ENCODE measurements at places on chromosomes 4 and X.

DNA sequence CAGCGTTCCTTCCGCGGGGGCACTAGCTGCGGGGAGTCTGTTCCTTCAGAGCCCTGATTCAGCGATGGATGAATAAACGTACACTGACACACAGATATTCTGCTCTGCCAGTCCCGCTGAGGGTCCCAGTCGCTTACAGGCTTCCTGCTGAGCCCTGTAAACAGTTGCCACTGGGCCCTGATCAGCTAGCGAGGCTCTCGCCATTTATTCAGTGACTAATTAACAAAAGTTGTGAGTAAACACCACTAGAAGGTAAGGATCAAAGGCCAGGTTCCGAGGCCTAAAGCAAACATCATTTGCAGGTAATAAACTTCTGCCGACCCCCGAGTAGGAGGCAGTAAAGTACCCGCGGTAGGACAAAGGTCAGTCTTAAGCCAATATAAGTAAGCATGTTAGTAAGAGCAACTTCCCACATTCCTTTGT lies 442.6 kb upstream of the GALNT7 start:
- DNase-seq = peak; percentile 33

- DNase-seq = no peak
Measured at GRCh38 chr4:7861440-7861881, 78.2 kb downstream of the AFAP1 start.

DNA sequence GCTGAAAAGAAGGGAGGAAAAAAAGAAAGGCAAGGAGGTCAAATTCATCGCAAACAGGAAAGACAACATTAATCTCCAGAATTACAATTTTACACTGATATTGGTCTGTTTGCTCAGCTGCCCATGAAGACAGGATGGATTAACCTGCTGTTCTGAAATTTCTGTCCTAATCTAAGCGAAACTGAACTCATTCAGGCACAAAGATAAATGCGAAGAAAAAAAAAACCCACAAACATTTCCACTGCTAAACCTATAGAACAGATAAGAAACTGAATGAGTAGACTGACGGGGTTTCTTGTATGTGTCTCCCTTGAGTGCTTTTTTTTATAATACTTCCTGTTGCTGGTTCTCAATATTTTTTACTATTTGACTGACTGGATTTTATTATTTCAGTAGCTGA lies 251.8 kb upstream of the FTHL17 start:
- no peak for DNase-seq

DNA sequence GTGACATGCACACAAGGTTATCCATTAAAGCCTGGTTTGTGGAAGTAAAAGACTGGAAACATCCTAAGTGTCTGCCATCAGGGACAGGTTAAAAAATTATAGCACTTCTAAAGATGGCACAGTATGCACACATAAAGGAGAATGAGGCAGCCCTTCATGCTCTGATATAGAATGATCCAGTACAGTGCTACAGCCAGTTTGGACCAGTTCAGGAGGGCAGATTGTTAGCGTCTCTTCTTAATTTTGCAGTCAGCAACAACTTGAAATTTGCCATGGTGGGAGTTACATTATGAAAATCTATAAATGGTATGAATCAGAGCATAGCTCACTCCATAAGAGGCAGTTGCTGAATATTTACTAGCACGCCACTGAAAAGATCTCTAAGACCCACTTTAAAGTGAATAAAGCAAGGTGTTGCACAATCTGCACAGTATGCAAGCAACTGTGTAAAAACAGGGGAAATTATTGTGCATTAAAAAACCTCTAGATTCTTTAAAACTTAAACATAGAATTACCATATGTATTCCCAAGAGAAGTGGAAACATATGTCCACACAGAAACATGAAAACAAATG lies 20.3 kb upstream of the SOD3 start:
- no peak for DNase-seq

DNA sequence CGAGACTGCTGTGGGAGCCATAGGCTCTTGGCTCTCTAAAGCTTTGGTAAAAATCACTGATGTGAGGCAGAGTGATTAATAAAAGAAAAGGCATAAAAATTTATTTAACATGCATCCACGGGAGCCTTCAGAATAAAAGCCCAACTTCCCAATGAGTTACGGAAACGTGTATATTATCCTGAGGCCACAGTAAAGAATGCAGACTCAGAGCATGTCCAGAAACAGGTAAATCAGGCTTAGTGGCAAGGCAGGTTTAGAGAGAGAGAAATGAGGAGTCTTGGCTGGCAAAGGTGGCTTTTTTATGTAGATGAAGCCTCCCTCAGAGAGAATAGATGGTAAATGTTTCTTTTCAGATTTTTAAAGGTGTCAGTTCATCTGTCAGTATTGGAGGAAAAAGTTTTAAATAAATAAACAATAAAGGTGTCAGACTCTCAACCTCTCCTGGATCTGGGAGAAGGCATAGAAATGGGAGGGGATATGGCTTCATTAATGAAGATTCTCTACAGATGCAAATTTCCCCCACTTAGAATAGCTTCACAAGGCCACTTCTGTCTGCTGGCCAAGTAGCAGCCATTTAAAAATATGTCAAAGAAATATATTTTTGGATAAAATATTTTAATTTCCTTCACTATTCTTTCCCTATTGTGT lies 24.0 kb downstream of the C4orf51 start:
- no peak for DNase-seq

DNA sequence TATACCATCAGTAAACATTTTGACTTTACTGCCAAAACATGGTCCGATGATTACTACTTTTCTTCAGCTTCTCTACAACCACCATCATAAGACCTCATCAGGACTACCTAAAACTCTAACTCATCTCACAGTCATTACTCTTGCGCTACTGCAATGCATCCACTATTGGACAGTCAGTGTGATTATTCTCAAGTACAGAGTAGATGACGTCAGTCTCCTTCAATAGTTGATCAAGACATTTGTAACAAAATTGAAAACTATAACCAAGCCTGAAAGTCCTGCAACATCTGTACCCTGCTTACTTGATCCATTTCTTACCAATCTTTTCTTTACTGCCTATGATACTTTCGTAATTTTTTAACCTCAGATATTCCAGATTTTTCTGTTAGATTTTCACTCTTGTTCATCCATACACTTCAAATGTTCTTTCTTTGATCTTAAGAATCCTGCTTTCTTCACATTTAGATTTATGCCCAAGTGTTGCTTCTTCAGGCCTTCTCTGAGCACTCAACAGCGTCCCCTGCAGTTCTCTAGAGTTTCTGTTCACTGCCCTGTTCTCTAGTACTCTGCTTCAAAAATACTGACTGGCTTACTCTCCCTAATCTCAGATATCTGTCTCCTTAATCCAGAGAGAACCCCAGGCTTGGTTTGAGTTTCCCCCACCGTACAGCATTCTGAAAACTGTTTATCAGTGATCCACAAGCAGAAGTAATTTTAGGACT lies 1517.6 kb downstream of the STIM2 start:
- DNase-seq = no peak

GRCh38 chr4:169098969-169099690 lies 89.1 kb upstream of the CBR4 start:
- no peak for DNase-seq

- DNase-seq = no peak
Measured at GRCh38 chr4:186192066-186192612, 772 bp downstream of the CYP4V2 start.

GRCh38 chrX:103586314-103586646 lies 965 bp downstream of the TCEAL4 start:
- no peak for DNase-seq

- DNase-seq = no peak
Measured at GRCh38 chrX:67624325-67624724, 80.5 kb downstream of the AR start.

GRCh38 chr4:87697272-87697671 lies 47.2 kb downstream of the DMP1 start:
- no peak for DNase-seq

- DNase-seq = no peak
Measured at GRCh38 chrX:117996918-117997480, 119.6 kb downstream of the KLHL13 start.

- no peak for DNase-seq
Measured at GRCh38 chrX:74248889-74249288, 55.1 kb upstream of the ZCCHC13 start.

- no peak for DNase-seq
Measured at GRCh38 chr4:15897577-15897976, 41.0 kb downstream of the FGFBP1 start.

- DNase-seq = no peak
Measured at GRCh38 chr4:167233685-167234315, 494 bp downstream of the SPOCK3 start.

- no peak for DNase-seq
Measured at GRCh38 chr4:75189711-75190335, 256.9 kb downstream of the PARM1 start.

DNA sequence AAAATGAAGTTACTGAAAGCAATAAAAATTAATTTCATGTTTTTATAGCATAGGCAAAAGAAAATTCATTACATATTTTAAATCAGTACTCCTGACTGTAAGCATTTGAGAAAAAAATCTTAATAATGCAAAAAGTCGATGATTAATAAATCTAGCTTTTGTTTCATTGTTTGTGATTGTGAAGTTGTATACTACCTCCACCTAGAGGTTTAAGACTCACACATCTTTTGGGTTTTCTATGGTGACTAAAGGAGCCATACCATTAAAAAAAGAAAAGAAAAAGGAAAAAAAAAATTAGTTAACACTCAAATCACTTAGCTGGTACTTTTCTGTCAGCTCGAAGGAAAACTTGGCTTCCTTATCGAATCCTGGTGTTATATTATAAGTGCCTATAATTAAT lies 2.0 kb downstream of the GABRA2 start:
- no peak for DNase-seq

GRCh38 chr4:123452616-123453015 lies 56.0 kb downstream of the SPRY1 start:
- no peak for DNase-seq

DNA sequence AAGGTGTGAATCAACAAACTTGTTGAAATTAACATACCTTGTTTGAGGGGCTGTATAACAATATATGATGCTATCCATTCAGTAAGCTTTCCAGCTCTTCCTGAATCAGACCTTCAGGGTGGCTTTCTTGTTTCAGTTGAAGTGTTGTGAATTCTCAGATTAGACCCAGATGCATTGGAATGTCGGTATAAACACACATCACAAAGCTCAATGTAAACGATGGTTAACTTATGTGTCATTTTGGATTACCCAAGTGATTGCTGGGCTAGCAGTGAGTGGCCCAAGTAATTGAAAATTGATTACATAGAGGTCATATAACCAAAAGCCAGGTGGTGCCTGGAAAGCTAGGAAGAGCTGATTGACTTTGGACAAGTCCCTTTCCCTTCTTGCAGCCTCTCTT lies 115.0 kb downstream of the SHROOM4 start:
- no peak for DNase-seq

DNA sequence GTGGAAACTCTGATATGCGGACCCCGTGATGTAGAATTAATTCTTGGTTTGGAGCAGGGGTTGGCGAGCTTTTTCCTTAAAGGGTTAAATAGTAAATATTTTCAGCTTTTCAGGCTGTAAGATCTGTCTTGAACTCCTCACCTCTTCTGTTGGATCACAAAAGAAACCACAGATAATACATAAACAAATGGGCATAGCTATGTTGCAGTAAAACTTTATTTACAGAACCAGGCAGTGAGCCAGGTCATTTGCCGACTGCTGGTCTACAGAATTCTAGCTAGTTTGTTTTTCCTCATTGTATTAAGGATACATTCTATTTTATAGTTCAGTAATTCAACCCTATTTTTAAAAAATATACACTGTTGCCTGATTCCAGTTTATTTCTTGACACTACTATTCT lies 116.6 kb downstream of the PAPSS1 start:
- no peak for DNase-seq

- no peak for DNase-seq
Measured at GRCh38 chrX:1443496-1444075, 9.1 kb downstream of the ASMTL start.

GRCh38 chrX:118062817-118063615 lies 53.6 kb downstream of the KLHL13 start:
- no peak for DNase-seq

- DNase-seq = no peak
Measured at GRCh38 chr4:14125375-14126129, 498.0 kb upstream of the BOD1L1 start.

DNA sequence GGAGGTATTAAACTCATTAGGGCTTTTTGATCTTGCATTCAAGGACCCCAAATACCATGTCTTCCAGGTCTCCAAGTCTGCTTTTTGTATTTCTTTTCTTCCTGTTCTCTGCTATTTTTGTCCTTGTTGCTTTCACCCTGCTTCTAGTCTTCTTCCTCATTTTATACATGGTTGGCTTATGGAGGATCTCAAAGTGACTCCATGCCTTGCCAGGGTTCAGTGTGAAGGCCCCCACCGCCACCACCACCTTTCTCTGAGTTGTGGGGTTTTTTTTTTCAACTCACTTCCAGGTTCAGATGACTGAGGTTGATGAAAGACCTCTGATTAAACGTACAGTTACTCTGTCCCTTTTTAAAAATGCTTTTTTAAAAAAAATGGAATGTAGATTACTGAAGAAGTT lies 96.3 kb downstream of the MAML3 start:
- DNase-seq = no peak

DNA sequence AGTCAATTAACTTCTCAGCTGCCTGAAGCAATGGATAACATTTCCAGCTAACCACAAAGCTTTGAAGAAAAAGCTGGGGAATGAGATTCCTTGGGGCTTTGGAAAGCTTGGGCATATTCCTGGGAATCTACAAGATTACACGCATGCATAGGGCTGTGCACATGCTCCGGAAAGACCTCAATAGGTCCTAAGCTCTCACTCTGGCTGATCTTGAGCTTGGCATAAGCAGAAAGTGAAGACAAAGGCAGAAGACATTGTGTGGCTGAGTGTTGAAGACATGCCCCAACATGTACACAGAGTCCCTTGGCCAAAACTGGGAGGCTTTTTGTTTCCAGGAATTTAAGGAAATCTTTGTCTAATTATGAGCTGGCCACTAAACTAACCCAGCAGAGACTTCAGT lies 31.2 kb downstream of the ATG4A start:
- DNase-seq = no peak

DNA sequence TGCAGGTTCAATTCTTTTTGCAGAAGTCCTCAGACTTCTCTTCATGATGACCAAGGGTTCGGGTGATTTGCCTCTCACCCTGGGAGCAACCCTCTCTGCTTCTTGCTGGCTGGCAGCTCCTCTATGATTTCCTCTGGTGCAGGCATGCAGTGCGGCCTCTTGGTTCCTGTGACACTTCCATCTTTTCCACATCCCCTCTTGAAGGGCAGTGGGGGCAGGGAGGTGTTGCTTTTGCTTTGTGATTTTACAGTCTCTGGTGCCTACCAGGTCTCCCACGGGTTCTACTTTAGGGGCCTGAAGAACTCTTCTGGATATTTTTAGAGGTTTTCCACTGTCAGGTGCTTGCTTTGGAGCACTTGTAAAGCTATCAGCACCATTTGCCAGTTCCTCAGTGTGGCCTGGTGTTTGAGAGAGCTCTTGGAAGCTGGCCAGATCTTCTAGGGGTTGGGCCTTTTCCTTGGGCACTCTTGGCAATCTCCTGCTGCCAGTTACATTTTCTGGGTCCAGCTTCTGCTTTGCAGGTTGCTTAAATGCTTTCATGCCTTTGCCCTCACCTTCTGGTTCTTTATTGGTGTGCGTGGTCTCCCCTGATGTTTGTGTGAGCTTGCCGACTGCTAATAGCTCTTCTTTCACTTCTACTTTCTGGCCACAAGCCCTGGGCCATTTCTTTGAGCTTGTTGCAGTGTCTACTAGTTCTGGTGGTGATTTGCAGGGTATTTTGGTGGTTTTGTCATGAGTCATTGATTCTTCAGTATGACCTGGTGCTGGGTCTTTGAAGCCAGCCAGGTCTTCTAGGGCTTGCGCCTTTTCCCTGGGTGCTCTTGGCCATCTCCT lies 11.5 kb upstream of the CHST7 start:
- no peak for DNase-seq

GRCh38 chr4:113684534-113685091 lies 76.9 kb downstream of the CAMK2D start:
- DNase-seq = no peak
